Left renal cortex interstitium (tissue), 4 donors: ENCODE measurements at places on chromosomes 6 and 20.
A peak's percentile ranks its signal among the peaks of the same experiment; 100 is the strongest.

DNA sequence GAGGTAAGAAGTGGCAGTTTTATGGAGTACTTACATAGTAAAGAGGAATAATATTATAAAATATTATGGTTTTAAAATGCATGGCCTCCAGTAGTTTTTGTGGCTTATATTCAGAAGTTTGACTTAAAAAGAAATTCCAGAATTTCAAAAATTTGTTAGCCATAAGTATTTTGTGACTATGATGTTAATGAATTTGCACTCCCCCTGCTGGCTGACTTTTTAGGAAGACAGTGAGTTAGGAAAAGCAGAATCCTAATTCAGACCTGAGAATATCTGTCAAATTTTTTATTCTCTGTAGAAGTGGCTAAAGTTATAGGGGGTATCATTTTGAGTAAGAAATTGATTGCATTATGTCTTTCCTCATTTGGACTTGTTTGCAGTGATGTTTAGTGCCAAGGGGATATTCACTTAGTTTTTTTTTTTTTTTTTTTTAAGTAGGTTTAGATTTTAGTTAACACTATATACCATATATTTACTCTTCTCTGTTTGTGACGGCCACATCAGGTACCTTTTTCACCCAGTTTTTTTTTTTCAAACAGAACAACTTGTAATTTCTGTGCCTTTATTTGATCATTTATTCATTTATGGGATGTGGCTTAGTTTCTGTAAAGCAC, 40.8 kb downstream of the ZFAND3 start:
- no peak for DNase-seq

GRCh38 chr6:16743664-16744210, 17.5 kb downstream of the ATXN1 start:
- no peak for DNase-seq

GRCh38 chr20:31652917-31653396, 15.2 kb downstream of the COX4I2 start:
- no peak for DNase-seq

- no peak for DNase-seq
These were observed 18.3 kb downstream of the SESN1 start for GRCh38 chr6:109076377-109076776.

DNA sequence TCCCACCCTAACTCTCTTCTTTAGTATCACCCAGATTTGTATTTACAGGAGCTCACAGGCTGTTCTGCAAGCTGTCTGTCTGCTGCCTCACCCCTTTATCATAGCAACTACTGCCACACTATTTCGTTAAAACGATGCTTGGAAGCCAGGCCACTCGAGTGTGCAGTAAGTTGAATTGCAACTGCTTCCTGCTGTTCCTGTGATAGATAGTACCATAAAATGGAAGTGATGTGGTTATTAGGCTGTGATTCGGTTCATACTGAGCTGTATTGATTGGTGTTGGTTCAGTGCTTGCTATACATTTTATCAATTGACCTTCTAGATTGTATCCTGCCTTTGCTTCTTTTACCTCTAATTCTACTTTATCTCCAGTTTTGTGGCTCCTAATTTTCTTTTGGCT, 325.4 kb downstream of the RNF144B start:
- no peak for DNase-seq

- DNase-seq = no peak
These were observed 16.4 kb upstream of the KIF25 start for GRCh38 chr6:167980911-167981580.

DNA sequence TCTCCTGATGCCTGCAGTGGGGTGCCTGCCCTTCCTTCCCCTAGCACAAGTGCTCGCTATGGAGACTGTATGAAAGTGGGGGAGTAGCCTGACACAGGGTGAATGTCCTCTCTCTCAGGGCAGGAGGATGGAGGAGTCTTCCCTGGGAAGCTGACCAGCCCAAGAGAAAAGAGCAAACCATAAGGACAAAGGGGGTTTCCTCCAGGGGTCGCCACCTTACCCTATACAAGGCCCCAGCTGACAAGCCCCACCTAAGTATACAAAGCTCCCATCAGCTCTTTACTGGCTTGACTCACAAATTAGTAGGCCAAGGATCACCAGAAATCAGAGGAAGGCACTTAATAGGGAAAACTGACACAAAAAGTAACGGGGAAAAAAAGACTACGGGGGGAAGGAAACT, 54.1 kb downstream of the PLAGL1 start:
- DNase-seq = no peak

- DNase-seq = peak; percentile 91
These were observed at the start of gene ELMO2 for GRCh38 chr20:46406200-46406985. ELMO2 (minus strand) TSS chr20:46406615; CDS start chr20:46394482, 12,133 bp downstream.

DNA sequence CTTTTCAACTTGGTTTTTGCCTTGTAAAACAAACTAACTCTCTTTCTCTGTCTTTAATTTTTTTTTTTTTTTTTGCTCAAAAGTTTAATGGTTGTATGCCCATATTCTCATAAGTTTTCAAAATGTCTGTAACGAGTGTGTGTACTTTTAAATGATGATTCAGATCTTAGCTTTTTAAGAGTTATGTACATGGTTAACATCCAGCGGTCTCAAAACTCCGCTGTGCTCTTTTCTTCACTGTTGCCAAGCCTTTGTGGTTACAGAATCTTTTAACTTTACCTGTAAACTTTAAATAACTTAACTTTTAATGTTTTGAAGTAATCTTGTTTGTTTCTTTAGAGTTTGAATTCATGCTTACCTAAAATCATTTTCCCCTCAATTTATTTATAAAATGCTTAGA, 133.0 kb downstream of the SAMD5 start:
- DNase-seq = no peak

GRCh38 chr6:10078581-10078980, 336.3 kb downstream of the TFAP2A start:
- no peak for DNase-seq

DNA sequence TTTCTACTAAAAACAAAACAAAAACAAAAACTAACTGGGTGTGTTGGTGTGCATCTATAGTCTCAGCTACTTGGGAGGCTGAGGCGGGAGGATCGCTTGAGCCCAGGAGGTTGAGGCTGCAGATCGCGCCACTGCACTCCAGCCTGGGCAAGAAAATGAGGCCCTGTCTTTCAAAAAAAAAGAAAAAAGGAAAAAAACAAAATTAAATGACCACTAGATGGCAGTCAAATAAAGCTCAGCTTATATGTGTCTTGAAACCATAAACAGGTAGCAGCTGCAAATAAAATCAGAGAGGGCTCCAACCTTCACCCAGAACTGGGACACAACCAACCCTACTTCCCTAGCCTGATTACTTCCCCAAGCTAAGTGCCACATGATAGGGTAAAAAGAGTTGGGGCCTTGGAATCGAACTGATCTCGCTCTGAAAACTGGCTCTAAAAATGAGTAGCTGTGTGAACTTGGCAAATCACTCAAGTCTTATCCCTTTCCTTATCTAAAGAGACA, 67.1 kb upstream of the ADGRF4 start:
- DNase-seq = peak; percentile 31

DNA sequence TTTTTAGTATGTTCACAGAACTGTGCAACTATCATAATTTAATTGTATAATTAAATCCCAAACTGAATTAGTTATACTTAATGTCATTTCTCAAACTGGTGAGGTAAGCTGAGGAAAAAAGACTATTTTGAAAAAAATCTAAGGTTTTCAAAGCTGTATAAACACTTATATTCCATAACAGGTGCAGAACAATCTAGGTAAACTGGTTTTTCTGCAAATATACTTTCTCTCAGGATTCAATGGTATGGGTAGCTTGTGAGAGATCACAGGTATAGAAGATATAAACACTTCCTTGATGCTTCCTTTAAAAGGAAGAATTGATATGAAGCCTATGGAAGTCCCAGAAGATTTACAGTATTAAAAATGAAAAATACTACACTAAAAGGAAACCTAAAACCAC, 33.7 kb downstream of the NOL7 start:
- no peak for DNase-seq

DNA sequence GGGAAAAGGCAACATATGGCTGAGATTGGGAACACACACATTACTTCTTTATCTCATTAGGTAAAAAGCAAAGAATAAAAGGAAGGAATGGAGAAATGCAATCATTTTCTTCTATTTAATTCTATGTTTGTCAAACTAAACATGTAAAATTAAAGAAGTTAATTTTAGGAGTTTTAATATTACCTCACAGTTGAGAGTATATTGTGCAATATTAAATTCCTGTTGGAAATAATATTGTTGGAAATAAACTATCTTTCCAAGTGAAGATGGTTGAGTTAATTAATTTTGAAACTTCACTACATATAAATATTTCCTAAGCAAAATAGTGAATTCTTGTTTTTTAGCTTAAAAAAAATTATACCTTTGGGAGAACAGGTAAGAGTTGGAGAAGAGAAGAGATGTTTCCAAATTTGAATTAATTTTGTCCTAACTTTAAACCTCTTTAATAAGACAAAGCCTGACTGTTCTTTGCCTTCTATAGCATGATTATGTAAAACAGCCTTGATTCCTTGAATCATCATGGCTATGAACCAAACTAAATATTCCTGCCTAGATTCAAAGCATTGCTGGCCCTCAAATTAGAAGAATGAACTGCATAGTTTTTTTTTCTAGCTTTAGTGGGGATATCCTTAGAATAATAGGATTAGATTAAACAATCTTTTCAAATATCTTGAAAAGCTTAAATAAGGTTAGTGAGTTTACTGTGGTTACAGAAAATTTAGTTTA, 1349.1 kb upstream of the ADGRB3 start:
- no peak for DNase-seq
